Posterior vena cava (tissue), 2 donors: ENCODE measurements at places on chromosomes 5 and 9.

- DNase-seq, result no peak
These were observed 65.7 kb upstream of the GNE start for GRCh38 chr9:36323926-36324325.

GRCh38 chr5:175872287-175873087 lies 1.1 kb downstream of the CPLX2 start:
- DNase-seq, result peak; percentile 78

DNA sequence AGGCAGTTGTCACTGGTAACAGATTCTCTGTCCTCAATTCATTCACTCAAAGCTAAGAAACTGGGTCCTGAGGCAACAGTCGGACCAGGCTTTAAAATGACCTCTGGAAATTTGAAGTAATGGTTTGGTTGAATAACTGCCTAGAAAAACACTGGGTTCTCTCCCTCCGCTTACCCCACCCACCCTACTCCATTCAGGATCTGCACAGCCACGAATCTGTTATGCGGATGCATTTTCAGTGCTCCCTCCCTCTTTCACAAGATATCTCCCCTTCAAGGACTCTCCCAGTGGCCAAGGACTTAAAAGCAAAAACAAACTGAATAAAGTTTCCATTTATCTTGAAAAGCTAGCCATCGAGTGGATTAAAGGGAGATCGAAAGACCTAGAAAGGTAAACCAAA lies 260.2 kb upstream of the ANKRD55 start:
- DNase-seq, result no peak

DNA sequence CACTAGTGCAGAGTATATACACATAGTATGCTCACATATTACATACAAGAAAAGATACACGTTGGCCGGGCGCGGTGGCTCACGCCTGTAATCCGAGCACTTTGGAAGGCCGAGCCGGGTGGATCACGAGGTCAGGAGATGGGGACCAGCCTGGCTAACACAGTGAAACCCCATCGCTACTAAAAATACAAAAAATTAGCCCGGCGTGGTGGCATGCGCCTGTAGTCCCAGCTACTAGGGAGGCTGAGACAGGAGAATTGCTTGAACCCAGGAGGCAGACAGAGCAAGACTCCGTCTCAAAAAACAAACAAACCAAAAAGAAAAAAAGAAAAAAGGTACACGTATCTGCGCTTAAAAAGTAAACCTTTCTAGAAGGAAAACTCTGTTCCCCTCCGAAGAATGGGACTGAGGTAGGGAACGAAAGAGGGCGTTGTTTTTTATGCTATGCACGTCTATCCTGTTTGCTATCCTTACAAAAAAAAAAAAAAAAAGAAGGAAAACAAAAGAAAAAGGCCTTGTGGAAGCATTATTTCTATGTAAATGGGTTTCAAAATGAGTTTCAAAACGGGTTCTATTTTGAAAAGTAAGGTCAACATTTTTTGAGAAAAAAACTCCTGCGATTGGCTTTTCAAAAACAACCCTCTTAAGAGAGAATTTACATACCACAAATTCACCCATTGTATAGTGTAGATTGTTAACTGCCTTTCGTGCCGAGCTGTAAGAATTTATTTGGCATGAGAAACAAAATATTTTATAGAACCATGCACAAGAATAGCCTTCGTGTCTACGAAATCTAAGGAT lies 1.2 kb downstream of the AK3 start:
- no peak for DNase-seq

DNA sequence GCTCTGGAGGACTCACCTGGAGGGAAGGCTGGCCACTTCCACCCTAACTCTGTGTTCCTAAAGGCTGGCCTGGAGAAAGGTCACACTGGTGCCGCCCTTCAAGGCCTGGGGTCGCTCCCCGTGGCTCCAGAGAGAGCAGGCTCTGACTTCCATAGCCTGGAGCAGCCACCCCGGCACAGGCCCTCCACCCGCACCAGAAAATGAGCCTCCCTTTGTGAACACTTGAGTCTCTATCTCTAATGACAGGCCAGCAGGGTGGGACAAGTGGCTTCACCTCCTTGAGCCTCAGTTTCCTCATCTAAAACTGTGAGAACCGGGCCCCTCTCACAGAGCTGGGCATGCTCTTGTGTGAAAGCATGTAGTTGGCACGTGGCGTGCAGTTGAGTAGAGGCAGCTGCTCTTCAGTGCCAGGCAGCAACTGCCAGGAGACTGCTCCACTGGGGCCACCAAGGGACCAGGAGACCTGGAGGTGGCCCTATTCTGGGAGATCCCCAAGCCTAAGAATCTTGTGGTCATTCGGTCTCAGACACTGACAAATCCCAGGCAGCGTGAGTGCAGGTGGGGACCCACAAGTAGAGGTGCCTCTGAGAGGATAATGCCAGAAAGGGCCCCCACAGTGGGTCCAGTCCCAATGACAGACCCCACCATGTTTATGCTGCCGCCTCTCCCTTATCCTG lies 56.7 kb upstream of the GARNL3 start:
- DNase-seq, result peak; percentile 51

DNA sequence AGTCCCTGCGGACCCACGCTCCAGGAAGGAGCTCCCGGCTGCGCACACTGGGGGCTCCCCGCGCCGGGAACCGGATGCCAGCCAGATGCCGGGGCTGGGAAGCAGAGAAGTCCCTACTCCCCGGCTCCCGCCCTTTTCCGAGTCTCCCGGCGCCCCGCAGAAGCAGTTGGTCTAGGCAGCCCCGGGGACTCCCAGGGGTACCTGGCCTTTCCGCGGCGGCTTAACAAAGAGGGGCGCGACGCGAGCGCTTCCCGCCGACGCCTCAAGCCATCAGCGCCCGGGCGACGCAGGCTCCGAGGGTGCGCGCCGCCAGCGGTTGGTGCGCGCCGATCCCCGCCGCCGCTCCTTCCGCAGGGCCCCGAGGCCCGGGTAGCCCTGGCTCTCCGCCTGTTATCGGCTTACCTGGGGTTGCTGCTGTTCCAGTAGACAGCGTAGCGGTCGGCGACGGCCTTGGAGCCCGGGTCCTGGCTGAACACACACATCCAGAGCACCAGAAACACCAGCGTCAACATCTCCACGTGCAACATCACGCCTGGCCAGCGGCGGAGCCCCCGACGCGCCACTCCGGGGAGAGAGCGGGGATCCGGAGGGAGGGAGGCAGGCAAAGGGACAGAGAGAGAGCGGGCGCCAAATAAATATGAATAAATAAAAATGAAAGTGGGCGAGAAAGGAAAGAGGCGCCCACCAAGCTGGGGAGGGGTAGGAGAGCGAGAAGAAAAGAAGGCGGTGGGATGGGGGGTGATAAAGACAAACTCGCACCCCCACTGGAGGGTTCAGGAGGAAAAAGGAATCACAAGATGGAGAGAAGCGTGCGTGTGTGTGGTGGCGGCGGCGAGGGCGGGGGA lies 428 bp downstream of the EFNA5 start:
- DNase-seq, result peak; percentile 86

DNA sequence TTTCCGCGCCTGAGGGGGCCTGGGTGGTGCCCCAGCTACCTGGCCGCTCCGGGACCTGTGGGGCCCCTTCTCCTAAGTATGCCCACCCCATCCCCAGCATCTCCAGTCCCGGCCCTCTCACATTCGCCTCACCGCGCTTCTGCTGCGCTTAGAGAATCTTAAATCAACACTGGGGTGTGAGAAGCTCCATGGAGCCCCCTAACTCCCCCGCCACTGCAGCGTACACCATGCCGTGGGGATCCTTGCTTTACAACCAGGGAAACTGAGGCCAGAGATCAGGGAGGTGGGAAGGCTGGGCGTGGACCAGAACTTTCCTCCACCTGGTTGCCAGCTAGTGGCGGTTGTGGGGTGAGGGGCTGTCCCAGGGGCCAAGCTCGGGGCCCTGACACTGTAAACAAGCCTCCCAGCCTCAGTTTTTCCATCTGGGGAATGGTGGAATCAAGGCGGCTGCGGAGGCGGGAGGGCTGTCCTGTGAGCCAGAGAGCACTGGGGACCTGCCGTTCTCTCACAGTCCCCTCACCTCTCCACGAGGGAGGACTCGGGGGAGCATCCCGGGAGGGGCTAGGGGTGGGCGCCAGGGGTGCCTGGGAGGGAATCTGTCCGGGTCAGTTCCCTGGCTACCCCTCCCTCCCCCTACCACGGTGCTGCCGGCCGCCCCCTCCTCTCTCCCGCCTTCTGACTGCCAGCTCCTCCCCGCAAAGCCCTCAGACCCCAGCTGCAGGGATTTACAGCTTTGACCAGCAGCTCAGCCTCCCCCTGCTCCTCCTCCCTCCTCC lies 161.2 kb downstream of the C9orf50 start:
- DNase-seq, result no peak

DNA sequence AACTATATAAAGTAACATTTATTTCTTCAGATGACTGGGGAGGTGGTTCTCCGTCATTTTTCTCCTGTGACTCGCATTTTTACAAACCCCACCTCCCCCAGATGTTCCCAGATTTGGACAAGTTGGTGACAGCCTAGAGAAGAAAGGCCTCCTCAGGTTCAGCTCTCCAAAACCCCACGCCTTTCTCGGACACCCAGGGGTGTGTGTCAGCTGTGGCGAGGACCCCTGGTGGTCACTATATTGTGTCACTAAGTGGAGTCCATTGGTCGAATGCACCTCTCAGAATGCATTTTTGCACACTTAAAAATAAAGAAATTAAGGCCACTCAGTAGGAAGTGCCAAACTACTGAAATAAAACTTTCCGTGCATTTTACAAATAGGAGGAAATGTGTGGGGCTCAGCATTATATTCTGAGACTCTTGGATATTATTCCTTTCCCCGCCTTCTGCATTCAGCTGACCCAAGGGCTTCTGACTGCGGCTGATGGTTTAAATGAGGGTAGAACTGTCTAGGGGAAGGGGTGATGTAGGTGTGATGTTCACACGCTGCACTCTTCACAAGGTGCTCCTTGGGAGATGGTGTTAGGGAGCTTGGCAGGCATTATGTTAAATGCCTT lies 47.6 kb downstream of the ACO1 start:
- no peak for DNase-seq

DNA sequence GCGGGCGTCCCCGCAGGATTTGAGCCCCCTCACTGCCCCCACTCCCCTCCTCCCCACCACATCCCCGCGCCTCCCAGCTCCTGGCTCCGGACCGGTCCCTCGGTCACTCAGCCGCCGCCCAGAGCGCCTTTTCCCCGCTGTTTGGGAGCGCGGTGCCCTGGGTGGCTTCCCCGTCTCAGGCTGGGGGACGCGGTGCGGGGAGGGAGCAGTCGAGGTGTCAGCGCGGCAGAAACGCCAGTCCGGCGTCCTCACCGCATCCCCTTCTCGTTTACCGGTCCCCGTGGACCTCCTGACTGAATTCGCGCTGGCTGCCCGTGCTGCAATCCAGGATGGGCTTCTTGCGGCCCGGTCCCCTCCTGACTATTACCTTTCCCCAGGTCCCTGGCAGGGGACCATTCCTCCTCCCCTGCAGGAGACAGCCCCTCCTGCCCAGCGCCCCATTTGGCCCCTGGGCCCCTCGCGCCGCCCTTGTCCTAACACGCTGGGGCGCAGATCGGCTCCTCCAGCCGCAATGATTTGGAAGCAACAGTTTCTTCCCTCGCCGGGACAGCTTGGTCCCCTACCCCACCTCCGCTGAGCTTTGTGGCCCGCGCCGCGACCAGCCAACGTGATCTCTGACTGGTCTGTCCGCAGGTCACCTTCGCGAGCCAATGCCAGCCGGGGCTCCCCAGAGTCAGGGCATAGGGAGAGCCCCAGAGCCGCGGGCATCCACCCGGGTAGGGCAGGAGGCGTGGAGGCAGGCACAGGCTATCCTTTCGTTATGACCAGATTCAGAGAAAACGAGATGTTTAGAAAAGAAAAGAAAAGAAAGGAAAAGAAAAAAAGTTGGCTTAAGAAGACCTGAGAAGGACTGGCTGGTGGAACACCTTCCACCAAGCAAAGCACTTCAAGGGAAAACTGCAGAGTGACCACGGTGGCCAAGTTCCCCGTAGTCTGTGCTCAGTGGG lies 1.2 kb downstream of the ANKRD33B start:
- DNase-seq, result peak; percentile 83

- DNase-seq, result no peak
These were observed 66.3 kb downstream of the ANKRD55 start for GRCh38 chr5:56166671-56167385.

DNA sequence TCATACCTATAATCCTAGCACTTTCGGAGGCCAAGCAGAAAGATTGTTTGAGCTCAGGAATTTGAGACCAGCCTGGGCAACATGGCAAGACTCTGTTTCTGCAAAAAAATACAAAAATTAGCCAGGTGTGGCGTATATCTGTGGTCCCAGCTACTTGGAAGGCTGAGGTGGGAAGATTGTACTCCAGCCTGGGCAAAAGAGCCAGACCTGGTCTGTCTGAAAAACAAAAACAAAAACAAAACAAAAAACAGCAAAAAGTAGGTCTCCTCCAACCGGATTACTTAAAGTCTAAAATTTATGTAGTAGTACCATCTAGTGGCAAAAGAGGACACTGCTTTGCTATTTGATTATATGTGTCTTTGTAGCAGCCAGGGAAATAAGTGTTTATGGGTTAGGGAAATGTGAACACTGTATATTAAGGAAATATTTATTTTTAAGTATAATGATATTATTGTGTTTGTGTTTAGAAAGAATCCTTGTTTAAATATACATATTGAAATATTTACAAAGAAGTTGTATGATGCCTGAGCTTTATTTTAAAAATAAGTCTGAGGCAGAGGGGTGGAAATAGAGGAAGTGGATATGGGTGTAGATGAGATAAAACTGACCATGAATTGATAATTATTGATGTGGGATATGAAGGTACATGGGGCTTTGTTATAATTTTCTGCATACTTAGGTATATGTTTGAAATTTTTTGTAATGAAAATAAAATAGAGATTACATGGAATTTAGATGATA lies 20.0 kb downstream of the APC start:
- DNase-seq, result no peak

- no peak for DNase-seq
These were observed 9.3 kb downstream of the JAK2 start for GRCh38 chr9:4994166-4994890.

DNA sequence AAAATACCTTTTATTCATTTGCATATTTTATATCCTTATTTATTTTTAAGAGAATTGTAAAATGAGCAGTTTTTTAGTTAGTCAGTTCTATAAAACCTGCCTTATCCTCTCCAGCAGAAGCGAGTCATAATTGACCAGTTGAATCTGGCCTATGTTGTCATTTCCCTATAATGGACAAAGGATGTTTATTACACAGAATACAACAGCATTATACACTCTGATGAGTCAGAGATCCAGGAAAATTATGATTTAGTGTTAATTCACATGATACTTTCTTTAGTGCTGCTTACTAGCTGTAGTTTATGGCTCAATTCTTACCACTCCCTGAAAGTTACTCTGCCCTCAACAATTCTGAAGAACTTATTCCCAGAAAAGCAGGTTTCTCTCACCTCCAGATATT lies 26.8 kb upstream of the LURAP1L start:
- DNase-seq, result no peak

DNA sequence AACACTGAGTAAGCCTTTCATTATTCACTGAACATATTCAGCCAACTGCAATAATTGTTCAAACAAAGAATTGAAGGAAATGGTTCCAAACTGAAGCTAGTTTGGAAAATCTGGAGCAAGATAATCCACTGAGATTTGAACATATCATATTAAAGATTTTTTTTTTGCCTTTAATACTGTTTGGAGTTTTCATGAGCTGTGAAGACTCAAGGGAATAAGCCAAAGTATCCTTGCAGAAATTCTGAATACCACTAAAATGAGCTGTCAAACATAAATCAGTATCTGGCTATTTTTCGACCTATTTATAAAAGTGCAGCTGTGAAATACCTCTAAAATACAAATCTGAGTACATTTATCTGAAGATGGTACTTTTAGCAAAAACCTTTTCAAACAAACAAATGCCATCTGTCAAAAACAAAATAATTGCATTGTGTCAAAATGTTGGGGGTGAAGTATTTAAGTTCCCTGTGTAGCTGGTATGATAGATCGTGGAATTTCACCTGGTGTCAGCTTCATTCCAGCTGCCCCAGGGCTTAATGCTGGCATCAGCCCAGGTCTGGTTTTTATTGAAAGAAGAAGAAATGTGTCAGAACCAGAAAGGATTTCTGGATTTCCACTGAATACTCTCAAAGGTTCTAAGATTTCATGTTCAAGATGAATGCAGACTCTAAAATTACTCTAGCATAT lies 149.0 kb upstream of the GRAMD2B start:
- DNase-seq, result no peak
